ENCODE measurements at places on chromosomes 3 and 15.

- no peak for DNase-seq
These were observed 90.8 kb upstream of the PFN2 start for GRCh38 chr3:150061288-150062024.

GRCh38 chr15:84778194-84778593, 29.8 kb downstream of the ZNF592 start:
- DNase-seq: no peak

DNA sequence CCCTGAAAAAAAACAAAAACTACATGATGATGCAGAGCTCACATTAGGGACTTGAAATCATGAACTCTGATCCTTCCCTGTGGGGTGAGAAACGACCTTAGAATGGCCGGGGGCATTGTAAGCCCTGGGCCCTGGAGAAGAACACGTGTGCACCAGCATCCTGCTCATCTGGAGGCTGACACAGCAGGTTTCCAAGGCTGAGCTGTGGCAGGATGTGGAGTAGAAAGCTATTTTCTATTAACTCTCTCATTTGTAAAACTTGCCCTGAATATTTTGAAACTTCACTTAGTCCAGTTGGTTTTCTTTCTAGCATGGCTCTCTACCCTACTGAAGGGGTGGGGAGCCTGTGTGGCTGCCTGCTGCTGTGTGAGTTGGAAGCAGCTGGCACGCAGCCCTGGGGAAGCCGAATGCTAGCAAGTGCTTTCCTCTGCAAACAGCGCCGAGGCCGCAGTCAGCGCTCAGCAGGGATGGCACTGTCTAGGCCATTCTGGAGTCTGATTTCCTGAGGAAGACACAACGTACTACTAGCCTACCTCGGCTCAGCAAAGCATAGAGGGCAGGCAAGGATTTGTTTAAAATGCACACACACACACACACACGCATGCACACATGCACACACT, 58.0 kb downstream of the GABRG3 start:
- peak; percentile 11 for DNase-seq

DNA sequence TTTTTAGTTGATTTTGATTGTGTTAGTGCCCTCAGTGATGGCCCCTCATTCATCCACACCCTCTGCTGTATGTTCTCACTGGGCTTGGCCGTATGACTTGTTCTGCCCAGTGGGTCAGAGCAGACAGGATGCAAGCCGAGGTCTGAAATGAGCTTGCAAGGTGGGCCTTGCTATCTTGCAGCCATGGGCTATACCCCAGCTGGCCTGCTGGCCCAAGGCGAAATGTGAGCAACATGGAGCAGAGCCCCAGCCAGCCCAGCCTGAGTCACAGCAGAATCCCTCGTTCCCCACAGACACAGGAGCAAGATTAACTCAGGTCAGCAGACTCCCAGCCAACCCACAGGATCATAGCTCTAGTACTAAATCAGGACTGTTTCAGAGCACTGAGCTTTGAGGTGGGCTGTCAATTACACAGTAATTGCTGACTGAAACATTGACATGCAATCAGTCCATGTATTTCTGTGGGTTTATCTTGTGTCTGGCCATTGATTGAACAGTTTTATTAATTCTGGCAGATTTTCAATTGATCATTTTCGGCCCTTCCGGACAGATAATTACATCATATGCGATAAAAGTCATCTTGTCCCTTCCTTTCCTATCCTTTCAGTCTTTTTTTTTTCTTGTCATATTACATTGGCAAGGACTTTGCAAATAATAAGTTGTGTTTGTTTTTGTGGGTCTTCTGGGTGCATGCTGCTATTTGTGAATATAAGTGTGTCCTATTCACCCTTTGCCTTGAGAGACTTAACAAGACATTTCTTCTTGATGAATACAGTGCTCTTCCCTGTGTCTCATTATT, 27.1 kb downstream of the KLF15 start:
- no peak for DNase-seq

GRCh38 chr3:147359177-147360050, 46.9 kb downstream of the ZIC4 start:
- no peak for DNase-seq

- no peak for DNase-seq
These were observed 4.5 kb upstream of the TLNRD1 start for GRCh38 chr15:80996247-80996646.
